ENCODE measurements at places on chromosomes 11 and 22. TPM values are rescaled to one million over a fixed set of nuclear protein-coding genes. Genes with fewer than 3 reads are reported as not detected.

The CCDC179 gene
- not detected for total RNA-seq

The MFRP gene
- not detected for total RNA-seq

The BEST1 gene
- 1.9 TPM for total RNA-seq

The KCNK4 gene
- 2.0 TPM for total RNA-seq

The DLG2 gene
- 165 TPM for total RNA-seq

The DNAJB7 gene
- total RNA-seq: not detected
